ENCODE measurements at places on chromosomes 16 and 17.

GRCh38 chr16:3180445-3180878, 7.5 kb upstream of the OR1F1 start:
- DNase-seq = no peak

DNA sequence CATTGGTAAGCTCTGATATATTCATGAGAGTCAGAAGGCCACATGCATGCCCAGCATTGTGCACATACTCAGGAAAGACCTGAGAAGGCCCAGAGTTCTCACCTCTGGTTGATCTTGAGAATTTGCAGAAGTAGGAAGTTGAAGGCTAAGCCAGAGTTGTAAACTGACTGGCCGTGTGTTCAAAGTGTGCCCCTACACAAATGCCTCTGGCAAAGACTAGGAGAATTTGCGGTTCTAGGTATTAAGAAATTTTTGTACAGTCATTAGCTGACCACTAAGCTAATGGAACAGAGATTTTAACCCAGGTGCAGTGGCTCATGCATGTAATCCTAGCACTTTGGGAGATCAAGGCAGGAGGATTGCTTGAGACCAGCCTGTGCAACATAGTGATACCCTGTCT, 25.0 kb downstream of the FBXL20 start:
- no peak for DNase-seq

DNA sequence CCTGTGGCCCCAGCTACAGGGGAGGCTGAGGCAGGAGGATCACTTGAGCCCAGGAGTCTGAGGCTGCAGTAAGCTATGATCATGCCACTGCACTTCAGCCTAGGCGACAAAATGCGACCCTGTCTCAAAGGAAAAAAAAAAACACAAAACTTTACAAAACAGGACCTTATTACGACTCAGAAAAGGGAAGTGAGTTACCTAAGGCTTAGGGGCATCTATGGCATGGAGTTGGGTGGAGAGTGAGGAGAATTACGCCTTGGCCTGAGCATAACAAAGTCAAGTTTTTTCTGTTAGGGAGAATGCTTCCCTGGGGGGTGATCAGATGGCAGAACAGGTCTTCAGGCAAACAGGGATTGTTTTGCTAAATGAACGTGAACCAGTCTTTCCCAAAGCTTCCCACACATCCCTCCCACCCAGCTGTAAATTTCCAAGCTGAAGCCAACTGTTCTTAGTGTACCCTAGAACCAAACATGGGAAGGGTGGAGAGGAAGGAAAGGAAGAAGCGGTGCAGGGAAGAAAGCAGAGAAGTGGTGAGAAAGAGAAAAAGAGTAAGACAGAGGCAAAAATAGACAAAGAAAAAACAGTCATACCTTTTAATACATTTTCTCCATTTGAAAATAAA, 24.6 kb upstream of the TNRC6C start:
- DNase-seq = no peak

DNA sequence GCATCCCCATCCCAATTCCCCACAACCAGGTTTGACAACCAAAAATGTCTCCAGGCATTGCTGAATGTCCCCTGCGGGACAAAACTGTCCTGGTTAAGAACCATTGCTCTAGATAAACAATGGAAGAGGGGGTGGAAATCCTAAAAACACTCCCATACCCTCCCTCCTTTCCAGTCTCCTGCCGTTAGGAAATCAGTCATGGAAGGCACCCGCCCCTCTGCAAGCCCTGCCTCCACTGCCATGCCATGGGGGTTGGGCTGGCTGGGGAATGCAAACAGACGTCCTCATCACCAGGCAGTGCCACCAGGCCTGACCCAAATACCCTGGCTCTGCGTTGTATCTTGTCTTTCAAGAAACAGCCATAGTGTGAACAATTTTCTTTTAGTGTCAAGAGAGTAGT, 57.5 kb downstream of the CYTH1 start:
- no peak for DNase-seq

GRCh38 chr16:47229053-47230050, 85.6 kb upstream of the NETO2 start:
- DNase-seq = no peak

- DNase-seq = no peak
These were observed 57.0 kb downstream of the ABR start for GRCh38 chr17:1122533-1123392.

Data from smooth muscle cell of the brain vasculature (primary cell).